ENCODE measurements at places on chromosomes 2 and 18. TPM values are rescaled to one million over a fixed set of nuclear protein-coding genes. Genes with fewer than 3 reads are reported as not detected.

TMEM200C gene
- 3.4 TPM for total RNA-seq

SPDYA gene
- 7.3 TPM for total RNA-seq

- no peaks in the 10 kb centered on the region for H3K4me1 ChIP-seq
Measured at GRCh38 chr2:55087501-55087900, 37.2 kb upstream of the RTN4 start.

DNA sequence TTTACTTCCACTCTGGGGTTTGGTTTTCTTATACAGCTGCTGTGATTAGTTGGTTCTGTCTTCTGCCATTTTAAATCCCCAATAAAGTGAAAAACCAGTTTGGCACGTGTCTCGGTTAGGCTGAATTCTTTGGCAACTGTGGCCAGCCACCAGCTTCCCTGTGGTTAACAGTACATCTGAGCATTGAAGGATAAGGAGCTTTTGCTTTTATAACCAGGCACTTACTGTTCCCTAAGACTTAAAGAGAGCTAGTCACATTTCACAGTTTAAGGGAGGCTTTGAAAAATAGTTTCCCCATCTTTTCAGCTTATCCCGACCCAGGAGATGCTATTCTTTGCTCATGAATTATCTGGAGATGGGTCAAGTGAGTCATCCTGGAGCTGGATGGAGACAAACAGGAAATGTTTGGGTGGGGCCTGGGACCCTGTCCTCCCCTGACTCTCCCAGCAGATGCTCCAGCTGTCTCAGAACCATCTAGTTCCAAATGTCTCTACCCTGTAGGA is 57.3 kb upstream of the EML6 start:
- peak overlapping the region; percentile 71 for H3K27ac ChIP-seq
- peak; percentile 62 for DNase-seq
- no peaks in the 10 kb centered on the region for H3K36me3 ChIP-seq
- H3K4me1 ChIP-seq: peaks cover 32% of the 10 kb centered on the region

GRCh38 chr2:111207851-111208250 is 87.1 kb downstream of the BCL2L11 start:
- H3K27ac ChIP-seq: no peak overlapping the region
- no peaks in the 10 kb centered on the region for H3K27me3 ChIP-seq
- DNase-seq: no peak
- H3K4me1 ChIP-seq: no peaks in the 10 kb centered on the region
- no peaks in the 10 kb centered on the region for H3K36me3 ChIP-seq
- H3K4me3 ChIP-seq: no peak overlapping the region

DNA sequence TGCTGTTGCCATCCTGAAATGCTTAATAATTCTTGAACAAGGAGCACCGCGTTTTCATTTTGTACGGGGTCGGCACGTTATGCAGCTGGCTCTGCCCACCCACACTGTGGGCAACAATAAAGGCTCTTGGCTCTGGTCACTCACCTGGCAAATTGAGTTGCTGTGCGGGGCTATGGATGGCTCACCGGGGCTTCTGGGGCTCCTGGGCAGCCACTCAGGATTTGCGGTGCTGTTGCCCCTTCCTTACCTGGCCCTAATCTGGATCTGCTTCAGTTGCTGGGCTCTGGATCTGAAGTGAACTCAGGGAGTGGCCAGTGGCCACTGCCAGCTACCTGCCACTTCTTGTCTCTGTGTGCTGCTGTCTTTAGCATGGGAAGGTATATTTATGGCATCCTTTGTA is 22.7 kb downstream of the RHOB start:
- H3K27ac ChIP-seq: peak overlapping the region; percentile 65
- peaks cover 43% of the 10 kb centered on the region for H3K4me1 ChIP-seq
- DNase-seq: no peak

ADCY3 gene
- total RNA-seq: 44.3 TPM

- no peak overlapping the region for H3K4me3 ChIP-seq
- H3K36me3 ChIP-seq: no peaks in the 10 kb centered on the region
- no peak for DNase-seq
- no peak overlapping the region for H3K27ac ChIP-seq
- no peaks in the 10 kb centered on the region for H3K27me3 ChIP-seq
- no peaks in the 10 kb centered on the region for H3K4me1 ChIP-seq
Measured at GRCh38 chr2:183543731-183544130, 419.5 kb downstream of the NUP35 start.

DNA sequence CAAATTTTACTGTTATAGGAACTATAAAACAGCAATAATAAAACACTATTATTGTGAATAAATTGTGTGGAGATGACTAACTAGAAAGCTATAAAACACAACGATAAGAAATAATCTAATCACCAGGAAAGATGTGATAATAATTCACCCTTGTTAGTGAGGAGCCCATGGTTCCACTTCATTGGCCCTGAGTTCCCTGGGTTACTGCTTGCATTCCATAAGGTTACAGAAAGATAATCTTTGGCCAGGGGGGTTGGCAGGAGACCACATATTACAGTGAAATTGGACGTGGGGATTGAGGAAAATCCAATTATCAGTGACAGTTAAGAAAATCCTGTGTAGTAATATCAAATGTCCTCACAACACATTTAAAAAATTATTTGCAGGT is 2.5 kb upstream of the CPO start:
- no peak for DNase-seq
- no peak overlapping the region for H3K27ac ChIP-seq
- no peaks in the 10 kb centered on the region for H3K4me1 ChIP-seq
- H3K4me3 ChIP-seq: no peak overlapping the region
- no peaks in the 10 kb centered on the region for H3K36me3 ChIP-seq

- no peak overlapping the region for H3K4me3 ChIP-seq
- H3K27me3 ChIP-seq: no peaks in the 10 kb centered on the region
- H3K27ac ChIP-seq: no peak overlapping the region
- H3K4me1 ChIP-seq: no peaks in the 10 kb centered on the region
- H3K36me3 ChIP-seq: no peaks in the 10 kb centered on the region
Measured at GRCh38 chr2:18299423-18300212, 260.8 kb downstream of the RDH14 start.

GRCh38 chr2:99977966-99978365 is 164.4 kb downstream of the AFF3 start:
- H3K4me1 ChIP-seq: no peaks in the 10 kb centered on the region
- H3K36me3 ChIP-seq: no peaks in the 10 kb centered on the region
- no peak for DNase-seq
- no peak overlapping the region for H3K4me3 ChIP-seq

DNA sequence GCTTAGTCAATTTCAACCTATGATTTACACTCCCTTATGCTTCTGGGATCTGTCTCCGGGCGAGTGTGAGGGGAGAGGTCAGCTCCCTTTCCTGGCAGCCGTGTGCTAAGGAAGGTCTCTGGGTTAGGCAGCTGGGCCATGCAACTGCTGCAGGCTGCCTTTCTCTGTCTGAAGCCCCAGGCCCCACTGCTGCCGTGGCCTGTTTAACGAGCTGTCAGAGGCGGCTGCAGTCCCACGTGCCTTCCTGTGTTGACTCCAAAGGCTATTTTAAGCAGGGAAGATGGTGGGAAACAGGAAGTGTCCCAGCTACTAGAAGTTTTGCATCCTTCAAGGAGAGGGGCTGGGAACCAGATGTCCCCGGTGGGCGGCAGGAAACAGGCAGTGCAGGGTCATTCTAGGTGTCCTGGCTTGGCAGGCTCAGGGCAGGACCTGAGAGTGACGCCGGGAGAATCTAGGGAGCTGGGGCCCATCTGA is 186.4 kb downstream of the TNS1 start:
- H3K4me3 ChIP-seq: no peak overlapping the region
- no peaks in the 10 kb centered on the region for H3K4me1 ChIP-seq
- H3K27me3 ChIP-seq: no peaks in the 10 kb centered on the region
- H3K36me3 ChIP-seq: peaks cover 17% of the 10 kb centered on the region
- no peak for DNase-seq

- no peak overlapping the region for H3K27ac ChIP-seq
- H3K4me3 ChIP-seq: no peak overlapping the region
- DNase-seq: no peak
- no peaks in the 10 kb centered on the region for H3K36me3 ChIP-seq
- no peaks in the 10 kb centered on the region for H3K4me1 ChIP-seq
- no peaks in the 10 kb centered on the region for H3K27me3 ChIP-seq
Measured at GRCh38 chr2:202118168-202118567, 45.1 kb downstream of the KIAA2012 start.

DNA sequence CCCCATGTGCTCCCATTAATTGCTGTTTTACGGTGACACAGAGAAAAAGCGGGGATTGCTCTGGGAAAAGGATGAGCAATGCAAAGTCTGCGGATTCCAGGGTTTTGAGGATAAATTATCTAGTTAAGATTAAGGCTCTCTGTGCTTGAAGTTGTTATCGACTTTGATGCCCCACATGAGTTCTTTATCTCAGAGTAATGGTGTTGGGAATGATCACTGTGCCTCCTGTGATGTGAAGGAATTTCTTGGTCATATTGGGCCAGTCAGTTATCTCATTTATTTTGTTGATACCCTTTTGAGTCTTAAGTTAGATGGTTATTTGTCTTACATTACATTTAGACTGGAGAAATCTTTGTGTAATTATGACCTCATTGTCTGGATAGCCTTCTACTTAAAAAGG is 184.6 kb upstream of the MEX3C start:
- no peaks in the 10 kb centered on the region for H3K36me3 ChIP-seq
- DNase-seq: no peak
- H3K4me1 ChIP-seq: no peaks in the 10 kb centered on the region
- H3K27me3 ChIP-seq: no peaks in the 10 kb centered on the region

DNA sequence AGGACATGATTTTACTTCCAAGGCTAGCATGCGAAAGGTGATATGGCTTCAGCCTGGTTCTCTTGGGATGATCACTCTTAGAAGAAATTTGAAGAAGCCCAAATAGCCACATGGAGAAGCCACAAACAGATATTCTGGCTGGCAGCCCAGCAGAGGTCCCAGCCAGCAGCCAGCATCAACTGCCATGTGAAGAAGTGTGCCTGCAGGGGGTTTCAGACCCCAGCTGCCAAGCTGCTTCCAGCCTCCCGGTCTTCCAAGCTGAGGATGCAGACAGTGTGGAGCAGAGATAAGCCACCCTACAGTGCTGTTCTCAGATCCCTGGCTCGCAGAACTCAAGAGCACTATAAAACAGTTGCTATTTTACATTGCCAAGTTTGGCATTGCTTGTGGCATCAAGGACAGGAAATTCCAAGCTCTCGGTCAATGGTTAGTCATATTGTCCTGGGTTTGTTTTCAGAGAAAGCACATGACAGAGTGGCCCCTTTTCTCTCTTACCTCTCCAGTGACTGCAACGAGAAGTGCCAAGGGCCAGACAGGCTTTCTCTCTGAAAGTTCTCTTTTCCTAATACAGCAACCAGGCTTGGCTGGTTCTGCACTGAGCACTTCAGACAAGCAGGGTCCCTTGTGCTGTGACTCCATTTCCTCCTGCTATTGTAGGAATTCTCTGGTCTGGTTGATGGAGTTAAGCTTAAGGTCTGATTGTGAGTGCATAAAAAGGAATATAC is 223.7 kb downstream of the ANKRD30B start:
- no peaks in the 10 kb centered on the region for H3K27me3 ChIP-seq
- no peak overlapping the region for H3K27ac ChIP-seq
- no peak for DNase-seq
- no peak overlapping the region for H3K4me3 ChIP-seq
- H3K36me3 ChIP-seq: no peaks in the 10 kb centered on the region

MYOM1 gene
- 6.5 TPM for total RNA-seq

PKP4 gene
- 49.0 TPM for total RNA-seq

GRCh38 chr18:10225300-10225699 is 229.1 kb upstream of the APCDD1 start:
- no peak overlapping the region for H3K4me3 ChIP-seq
- no peak for DNase-seq
- H3K27ac ChIP-seq: no peak overlapping the region
- H3K36me3 ChIP-seq: no peaks in the 10 kb centered on the region
- no peaks in the 10 kb centered on the region for H3K4me1 ChIP-seq
- H3K27me3 ChIP-seq: no peaks in the 10 kb centered on the region

SERPINB10 gene
- total RNA-seq: 0.55 TPM

DNA sequence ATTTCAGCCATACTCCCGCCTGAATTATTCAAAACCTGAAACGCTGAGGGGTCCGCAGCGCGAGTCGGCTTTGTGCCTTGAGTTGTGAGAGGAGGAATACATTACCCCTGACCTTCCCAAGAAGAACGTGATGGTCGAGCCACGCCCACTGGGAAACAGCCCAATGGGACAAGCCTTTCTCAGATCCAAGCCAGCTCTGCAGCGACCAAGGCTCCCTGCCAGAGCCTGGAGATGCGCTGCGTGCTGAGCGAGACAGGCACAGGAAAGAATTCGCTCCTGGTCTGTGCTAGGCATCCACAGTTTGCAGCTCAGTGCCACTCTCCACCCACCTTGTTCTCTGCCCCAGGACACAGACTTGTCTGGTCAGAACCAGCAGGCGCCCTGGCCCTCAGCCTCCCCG is 74.1 kb upstream of the GLI2 start:
- H3K36me3 ChIP-seq: no peaks in the 10 kb centered on the region
- H3K4me3 ChIP-seq: no peak overlapping the region
- DNase-seq: peak; percentile 34
- H3K27ac ChIP-seq: no peak overlapping the region
- no peaks in the 10 kb centered on the region for H3K4me1 ChIP-seq
- no peaks in the 10 kb centered on the region for H3K27me3 ChIP-seq

DNA sequence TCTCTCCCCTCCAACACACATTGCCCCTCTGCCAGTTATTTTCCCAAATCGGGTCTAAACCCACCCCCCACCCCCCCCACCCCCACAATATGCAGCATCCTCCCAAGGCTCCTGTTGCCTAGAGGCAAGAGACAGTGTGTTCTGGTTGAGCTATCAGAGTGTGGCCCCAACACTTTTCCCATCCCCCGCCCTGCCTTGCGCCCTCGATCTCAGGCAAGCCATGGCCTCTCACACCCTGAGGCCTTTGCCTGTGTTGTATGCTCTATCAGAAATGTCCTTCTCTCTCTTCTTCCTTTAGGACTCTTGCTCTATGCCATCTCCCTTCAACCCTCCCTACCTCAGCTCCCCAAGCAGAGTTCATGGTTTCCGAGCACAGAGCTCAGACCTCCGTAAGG is 9.5 kb upstream of the GRHL1 start:
- DNase-seq: no peak
- peaks cover 7% of the 10 kb centered on the region for H3K4me1 ChIP-seq
- H3K36me3 ChIP-seq: no peaks in the 10 kb centered on the region
- H3K27ac ChIP-seq: no peak overlapping the region
- H3K4me3 ChIP-seq: no peak overlapping the region
- no peaks in the 10 kb centered on the region for H3K27me3 ChIP-seq

DNA sequence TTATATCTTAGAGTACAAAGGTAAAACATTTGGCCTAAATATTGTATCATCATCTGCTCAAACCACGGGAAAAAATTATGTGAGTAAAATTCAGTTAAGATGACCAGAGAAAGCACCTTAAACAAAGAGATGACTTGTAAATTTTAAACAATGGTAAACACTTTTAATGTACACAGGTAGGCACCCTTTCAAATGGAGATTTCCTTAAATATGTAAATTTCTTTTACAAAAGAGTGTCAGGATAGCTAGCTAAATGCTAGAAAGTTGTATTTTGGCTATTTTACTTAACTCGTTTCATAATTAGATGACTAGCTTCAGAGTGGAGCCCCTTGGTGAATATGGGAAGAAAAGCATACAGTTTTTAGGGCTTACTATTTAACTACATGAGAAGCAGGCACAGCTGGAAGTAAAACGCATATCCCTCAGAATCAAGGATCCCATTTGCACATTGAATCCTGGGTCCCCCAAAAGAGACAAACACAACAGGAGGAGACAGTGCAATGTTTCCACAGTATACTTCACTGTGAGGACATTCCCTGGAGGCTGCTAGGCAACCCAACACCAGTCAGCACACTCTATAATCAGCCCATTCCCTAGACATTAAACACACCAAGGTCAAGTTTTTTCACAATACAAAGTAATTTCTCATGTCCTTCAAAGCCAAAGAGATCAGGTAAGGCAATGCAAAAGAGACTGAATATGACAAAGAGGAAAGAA is 1154.4 kb downstream of the DPP10 start:
- H3K27me3 ChIP-seq: no peaks in the 10 kb centered on the region
- H3K4me1 ChIP-seq: no peaks in the 10 kb centered on the region
- no peaks in the 10 kb centered on the region for H3K36me3 ChIP-seq

GALNT5 gene
- total RNA-seq: 2.6 TPM

GRCh38 chr2:226882606-226883005 is 46.8 kb downstream of the RHBDD1 start:
- H3K4me1 ChIP-seq: no peaks in the 10 kb centered on the region
- H3K27ac ChIP-seq: no peak overlapping the region
- H3K4me3 ChIP-seq: no peak overlapping the region
- no peak for DNase-seq
